ENCODE measurements at places on chromosomes 12 and 14.

- DNase-seq: no peak
Observed at GRCh38 chr14:72576258-72576657, 317.6 kb downstream of the DPF3 start.

- no peak for DNase-seq
Observed at GRCh38 chr12:40222247-40222646, 2.5 kb upstream of the LRRK2 start.

DNA sequence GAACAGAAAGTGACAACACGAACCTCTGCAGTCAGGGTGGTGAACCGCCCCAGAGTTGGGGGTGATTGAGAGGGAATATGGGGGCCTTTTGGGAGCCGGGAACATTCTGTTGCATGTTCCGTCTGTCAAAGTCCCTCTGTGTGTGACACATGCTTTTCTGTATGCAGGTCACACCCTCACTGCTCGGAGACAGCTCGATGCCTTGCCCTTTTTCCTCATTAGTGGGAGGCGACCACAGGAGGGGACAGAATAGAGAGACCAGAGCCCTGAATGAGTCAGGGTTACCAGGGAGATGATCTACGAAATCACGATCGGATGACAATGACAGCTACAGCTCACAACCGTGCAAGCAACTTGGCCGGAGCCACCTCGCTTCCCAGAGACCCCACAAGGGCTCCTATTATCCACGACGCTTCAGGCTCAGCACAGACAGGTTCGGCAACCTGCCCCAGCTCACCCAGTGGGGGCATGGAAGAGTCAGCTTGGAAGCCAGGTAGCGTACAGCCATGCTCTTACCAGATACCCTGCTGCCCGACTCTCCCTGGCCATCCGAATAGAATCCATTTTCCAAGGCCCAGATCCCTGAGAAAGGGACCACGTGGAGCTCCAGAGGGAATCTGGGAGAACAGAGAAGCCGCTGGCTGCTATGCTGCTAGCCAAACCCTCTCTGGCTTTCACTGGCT lies 38.8 kb downstream of the TESC start:
- no peak for DNase-seq

DNA sequence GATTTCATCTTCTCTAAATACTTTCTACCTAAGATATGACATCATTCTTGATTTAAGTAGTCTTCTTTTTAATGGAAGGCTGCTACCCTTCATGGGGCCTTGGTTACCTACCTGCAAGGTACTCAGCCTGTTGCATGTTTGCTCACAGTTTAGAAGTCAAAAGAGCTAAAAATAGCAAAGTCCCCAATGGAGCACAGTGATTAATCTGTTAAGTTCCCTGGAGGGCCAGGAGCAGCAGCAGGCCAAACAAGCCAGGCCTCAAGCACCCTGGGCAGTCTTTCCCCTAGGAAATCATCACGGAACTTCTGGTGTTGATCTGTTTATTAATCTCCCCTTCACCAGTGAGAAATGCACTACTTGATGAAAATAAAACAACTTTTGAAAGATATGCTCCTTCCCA lies 24.0 kb upstream of the SLC8A3 start:
- no peak for DNase-seq

DNA sequence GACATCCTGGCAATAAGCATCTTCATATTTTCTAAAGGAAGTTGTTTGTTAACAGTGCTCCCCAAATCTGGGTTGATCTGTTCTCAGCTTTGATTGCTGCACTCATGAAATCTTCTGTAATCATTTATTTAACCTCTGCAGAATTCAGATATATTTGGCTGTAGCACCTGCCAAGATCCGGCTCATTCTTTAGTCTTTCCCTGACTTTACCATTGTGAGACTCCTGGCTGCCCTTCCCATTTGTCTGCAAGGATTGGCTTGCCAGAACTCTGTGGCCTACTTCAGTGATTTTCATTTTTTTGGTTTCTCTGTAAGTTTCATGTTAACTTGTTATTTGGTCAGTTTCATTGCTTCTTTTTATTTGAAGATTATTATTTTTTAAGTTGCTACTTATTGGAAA lies 191.2 kb upstream of the PLXNC1 start:
- no peak for DNase-seq

DNA sequence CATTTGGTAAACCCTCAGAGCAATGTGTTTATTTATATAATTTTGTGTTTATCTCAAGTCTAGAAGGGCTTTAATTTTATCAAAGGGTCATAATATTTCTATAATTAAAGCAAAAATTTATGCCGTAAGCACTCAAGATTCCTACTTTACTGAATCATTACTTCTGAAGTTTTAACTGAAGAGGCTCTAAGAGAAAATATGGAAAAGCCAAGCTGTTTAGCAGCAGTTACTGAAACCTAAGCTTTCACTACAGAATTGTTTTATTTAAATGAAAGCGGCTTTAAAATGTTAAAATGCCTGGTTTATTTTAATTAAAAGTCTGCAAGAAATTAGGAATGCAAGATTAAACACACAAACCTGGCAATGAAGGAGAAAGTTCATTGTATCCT lies 73.9 kb upstream of the BBS10 start:
- no peak for DNase-seq

- no peak for DNase-seq
Observed at GRCh38 chr12:47943623-47944340, 19.6 kb upstream of the TMEM106C start.
